AG10803 (cell line): ENCODE measurements at places on chromosomes 11 and 22.

DNA sequence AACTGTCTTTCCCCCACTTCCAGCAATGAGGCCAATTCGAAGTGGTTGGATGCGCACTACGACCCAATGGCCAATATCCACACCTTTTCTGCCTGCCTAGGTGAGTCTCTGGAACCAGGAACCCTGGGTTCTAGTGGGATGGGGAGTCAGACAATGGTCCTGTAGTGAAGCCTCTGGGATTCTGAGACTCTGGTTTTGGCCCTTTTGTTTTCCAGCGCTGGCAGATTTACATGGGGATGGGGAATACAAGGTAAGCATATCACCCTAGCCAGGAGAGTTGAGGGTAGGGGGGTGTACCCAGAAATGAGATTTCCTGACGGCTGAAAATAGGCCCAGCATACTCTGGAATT, 530 bp downstream of the BBS1 start:
- no peak for DNase-seq

DNA sequence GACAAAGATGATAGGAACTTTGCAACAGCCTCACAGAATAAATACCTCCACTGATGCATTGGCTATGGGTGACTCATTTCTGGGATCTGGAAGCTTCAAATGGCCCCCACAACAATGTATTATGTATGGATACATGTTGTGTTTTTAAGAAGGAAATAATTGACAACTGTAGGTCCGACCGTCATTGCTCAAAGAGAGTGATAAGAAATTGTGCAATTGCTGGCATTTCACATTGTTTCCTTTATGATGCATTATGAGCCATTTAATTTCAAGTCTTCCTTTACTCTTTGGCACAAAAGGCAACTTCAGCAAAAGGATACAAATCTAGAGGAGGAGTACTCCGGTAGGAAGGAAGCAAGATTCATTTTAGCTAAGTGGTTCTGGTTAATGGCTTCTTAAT, 2.0 kb downstream of the ANO3 start:
- no peak for DNase-seq

DNA sequence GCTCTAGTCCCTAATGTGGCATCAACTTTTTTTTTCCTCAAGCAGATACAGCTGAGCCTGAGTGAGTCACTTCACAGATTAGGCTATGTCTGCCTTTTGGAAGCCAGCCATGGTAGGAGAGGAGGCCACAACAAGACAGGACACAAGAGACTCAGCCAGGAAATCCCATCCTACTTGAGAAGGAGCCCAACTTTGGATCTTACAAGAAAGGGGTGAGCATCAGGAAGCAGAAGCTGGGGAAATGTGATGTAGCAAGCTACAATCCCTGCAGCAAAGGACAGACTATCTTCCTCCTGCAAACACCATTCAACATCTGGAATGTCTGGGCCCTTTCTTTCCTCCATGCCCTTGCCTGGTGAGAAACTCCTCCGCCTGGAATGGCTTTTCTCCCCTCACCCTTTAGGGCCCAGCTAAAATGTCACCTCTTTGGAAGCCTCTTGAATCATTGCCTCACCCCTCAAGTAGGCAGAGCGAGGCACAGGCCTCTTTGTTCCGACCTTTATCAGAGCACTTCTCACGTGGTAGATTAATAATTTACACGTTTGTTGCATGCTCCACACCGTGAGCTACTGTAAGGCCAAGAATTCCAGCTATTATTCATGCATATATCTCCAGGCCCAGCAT, 156.4 kb upstream of the PITPNB start:
- DNase-seq, result peak; percentile 87

DNA sequence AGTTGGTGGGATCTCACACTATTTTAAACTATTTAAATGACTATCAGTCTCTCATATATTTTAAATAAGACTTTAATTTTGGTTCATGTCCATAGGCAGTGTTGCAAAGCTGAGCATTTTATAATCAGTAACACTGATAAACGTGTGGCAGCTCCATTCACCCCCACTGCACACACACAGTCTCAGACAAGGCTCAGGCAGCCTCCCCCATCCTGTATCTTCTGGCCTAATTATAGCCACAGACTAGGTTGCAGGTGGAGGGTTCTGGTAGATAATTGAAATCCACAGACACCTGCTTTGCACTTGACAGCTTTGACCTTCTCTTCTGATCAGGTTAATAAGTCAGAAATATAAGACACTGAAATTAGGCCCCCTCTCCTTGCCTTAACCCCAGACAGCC, 118.5 kb upstream of the LDLRAD3 start:
- DNase-seq, result no peak

DNA sequence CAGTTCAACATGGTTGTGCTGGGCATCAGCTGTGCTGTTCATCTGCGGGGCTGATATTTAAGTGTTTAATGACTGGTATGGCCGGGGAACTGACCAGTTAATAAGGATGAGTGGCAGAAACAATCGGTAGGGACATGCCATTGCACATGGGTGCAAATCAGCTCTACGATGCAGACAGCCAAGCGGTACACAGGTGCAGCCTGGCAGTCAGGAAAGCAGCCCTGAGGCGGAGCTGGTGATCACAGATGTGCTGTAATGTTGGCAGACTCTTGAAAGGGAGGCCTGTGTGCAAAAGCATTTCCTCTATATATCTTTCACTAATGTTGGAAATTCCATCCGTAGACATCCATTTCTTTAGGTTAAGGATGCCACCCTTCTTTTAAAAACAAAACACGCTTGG, 1.1 kb downstream of the MMP20 start:
- DNase-seq, result no peak

DNA sequence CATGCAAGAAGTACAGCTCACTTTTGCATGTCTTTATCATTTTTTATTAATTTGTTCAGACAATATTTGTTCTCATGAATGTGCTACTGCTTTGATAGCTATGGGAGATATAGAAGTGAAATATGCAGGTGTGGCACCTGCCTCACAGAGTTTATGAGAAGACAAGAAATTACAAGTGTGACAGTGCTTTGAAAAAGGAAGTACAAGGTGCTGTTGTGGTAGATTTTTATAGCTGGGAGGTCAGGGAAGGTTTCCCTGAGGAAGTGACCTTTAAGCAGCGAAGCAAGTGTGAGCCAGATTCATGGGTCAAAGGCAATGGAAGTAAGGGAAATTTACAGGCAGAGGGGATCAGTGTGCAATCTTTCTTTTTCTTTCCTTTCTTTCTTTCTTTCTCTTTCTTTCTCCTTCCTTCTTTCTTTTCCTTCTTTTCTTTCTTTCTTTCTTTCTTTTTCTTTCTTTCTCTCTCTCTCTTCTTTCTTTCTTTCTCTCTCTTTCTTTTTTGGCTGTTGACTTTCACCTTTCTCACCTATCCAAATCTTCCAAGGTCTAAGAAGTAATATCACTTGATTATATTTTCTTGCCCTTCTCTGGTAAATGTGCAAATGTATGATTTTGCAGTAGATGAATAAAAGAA, 6.4 kb upstream of the BMAL1 start:
- DNase-seq, result no peak

DNA sequence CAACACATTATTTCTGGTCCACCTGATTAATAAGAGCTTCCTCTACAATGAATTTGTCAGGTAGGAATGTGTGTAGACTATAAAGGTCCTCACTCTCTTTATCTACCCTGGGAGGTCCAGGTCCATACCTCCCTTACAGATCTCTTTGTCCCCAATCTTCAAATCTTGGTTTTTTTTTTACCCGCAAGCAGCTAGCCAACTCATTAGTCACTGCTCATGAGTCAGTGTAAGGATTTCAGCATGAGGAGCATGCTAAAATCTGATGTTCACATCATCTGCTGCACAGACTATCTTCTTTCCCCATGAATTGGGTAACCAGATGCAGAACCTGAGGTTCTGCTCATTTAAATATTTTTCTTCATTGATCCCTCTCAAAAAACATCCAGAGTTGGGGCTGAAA, 397.0 kb upstream of the ISX start:
- DNase-seq, result peak; percentile 51

GRCh38 chr11:69509381-69509780, 27.9 kb downstream of the LINC01488 start:
- DNase-seq, result no peak

DNA sequence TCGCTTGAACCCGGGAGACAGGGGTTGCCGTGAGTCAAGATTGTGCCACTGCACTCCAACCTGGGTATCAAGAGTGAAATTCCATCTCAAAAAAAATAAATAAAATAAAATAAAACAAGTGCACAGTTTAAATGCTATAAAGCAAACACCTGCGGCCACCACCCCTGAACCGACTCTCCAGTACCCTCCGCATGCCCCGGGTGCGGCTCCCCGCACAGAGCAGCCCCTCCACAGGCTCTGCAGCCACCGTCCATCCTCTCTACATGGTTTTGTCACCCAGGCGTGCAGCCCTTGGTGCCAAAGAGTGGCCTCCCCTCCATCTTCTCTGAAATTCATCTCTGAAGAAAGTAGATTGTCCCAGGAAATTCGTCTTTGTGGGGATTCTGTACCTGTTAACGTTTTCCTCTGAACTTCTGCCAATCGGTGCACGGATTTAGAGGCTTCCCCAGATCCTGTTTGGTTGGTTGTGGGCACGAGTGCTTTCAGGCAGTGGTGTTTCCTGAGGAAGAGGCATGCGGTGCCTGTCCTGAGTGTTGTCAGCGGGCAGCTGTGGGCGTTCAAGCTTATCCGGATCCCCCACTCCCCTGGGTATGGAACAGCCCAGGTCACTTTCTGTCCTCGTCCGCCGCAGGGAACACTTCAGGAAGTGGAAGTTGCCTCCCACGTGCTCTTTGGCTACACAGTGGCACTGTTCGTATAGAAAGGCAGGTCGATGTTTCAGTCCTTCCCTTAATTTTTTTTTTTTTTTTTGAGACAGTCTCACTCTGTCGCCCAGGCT, 4.1 kb downstream of the MIOX start:
- no peak for DNase-seq

DNA sequence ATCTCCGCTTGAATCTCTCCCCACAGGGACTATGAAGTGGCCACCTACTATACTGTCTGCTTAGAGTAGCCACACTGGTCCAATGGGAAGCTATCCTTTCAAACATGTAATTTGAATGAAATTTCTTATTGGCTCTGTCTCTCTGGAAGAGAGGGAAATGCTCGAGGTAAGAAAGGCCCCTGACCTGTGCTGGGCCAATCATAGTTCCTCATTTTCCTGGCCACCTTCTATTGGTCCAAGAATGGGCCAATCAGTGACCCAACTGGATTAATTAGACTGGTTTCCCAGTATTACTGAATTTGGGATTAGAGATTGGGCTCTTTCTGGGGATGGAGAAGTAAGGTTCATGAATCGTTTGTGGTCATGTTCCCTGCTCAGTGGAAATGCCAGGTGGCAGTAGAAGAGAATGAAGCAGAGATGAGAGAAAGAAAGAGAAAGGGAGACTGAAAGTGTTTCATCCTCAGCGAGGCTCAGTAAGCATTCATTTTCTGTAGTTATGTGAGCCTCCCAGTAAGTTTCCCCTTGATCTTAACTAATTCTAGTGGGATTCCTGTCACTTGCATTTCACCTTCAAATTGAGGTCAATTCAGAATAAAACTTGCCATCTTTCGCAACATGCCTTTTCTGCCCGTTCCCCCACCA, 8.4 kb upstream of the MMP20 start:
- DNase-seq, result no peak

- DNase-seq, result peak; percentile 52
Observed at GRCh38 chr11:7575841-7576725, 62.3 kb downstream of the PPFIBP2 start.

DNA sequence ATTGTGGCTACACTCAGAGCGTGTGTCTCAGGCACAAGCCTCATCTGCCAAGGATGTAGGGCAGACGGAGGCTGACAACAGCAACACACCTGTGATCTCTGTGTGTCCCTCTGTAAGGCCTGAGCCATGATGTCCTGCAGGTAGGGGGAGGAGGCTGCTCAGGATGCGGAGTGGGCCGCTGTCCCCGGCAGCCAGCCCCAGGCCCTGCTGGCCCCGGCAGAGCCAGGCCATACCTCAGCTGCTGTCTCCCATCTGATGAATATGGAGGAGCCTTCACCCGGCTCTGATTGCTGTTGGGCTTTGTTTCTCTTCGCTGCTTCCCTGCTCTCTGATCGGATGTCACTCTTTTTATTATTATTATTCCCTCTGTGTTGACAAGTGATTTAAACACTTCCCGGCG, 83.6 kb upstream of the NCAM1 start:
- no peak for DNase-seq
